ENCODE measurements at places on chromosomes 5 and 9. TPM values are rescaled to one million over a fixed set of nuclear protein-coding genes. Genes with fewer than 3 reads are reported as not detected.

DNA sequence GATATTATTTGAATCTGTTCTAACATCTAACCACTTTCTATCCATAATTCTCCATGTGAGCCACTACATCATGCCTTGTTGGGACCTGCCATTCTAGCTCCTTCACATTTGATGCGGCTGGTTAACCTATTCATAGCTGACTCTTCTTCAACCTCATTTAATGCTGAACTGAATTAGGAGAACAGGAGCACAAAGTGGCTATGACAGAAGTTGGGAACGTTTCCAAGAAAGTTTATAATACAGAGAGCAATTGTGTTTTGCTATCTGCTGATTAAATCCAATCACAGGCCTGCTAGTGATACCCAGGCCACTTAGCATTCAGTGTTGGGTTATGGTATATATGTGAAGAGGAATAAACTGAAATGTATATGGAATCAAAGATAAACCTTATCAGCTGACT lies 440.3 kb downstream of the PTPRD start:
- DNase-seq = no peak

DNA sequence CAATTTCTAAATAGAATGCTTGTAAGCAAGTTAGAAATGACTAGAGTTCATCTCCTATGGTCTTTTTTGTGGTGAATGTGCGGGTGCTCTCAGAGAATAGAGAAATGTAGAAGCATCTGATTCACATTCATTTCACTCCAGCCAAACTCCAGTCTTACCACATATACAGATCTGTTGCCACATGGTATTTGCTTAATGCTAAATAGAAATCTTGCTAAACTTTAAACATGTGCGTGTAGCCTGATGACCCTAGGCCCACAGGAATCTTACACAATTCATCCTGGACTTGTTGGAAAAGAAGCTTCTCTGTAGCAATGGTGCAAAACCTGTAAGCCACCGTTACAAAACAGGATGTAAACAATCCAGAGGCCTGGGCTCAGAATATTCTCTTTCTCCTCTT lies 135.2 kb downstream of the PCSK1 start:
- DNase-seq = no peak

DNA sequence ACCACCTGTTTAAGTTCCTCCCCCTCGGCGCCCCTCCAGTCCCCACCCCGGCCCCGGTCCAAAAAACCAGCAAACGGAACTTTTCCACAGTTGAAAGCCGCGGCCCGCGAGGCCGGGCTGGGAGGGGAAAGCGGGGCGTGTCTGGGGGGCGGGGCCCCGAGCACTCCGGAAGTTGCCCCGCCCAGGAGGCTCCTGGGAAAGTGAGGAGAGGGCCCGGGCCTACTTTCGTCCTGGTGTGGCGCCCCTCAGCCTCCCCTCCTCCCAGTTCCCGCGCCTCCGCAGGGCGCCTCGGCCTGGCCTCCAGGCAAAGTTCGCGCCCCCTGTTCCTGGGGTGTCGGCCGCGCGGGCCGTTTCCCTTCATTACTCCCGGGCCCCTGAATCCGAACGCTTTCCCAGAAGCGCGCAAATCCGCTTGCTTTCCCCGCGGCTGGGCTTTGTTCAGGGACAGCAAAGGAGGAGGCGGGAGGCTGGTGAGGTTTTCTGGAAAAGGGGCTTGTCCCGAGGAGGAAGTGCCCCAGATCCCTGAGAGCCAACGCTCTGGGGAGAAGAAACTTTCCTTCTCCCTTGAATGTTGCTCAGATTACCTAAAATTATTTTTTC lies 4.5 kb upstream of the DMRT3 start:
- no peak for DNase-seq

- DNase-seq = no peak
Observed at GRCh38 chr9:13899924-13900323, 414.0 kb downstream of the NFIB start.

DNA sequence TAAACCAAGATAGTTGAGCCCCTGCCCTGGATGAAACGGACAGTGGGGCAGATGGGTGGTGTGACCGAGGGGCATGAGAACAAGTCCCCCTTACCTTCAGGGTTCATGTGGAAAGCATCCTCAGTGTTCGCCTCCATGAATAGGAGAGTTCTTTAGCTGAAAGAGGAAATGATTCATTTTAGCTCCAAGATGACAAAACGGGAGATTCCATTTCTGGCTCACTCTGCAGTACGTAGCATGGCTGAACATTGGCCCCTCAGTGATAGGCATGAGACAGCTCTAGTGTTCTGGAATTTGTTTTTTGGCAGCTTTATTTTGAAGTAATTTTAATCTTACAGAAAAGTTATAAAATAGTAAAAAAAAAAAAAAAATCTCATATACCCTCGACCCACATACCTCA lies 70.2 kb upstream of the AGXT2 start:
- no peak for DNase-seq

- no peak for DNase-seq
Observed at GRCh38 chr5:88734191-88734640, 148.8 kb downstream of the MEF2C start.

Gene PCDHGA10
- total RNA-seq = 5.0 TPM

Gene SLC28A3
- total RNA-seq = 22.3 TPM

DNA sequence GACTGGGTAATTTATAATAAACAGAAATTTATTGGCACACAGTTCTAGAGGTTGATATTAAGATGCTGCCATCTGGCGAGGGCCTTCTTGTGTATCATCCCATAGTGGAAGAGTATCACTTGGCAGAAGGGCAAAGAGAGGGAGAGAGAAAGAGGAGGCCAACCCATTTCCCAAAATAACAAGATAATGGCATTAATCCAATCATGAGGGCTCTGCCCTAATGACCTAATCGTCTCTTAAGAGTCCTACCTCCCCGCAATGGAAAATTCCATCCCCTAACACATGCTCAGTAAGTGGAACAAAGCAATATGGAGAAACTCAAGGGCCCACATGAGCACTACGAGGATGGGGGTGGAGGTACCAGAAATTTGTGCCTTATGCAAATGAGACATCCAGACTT lies 17.6 kb upstream of the VDAC1 start:
- no peak for DNase-seq

Gene ORM2
- total RNA-seq = not detected

Gene ACTBL2
- not detected for total RNA-seq

Gene ARL14EPL
- total RNA-seq = not detected

Gene DIMT1
- total RNA-seq = 5.2 TPM

DNA sequence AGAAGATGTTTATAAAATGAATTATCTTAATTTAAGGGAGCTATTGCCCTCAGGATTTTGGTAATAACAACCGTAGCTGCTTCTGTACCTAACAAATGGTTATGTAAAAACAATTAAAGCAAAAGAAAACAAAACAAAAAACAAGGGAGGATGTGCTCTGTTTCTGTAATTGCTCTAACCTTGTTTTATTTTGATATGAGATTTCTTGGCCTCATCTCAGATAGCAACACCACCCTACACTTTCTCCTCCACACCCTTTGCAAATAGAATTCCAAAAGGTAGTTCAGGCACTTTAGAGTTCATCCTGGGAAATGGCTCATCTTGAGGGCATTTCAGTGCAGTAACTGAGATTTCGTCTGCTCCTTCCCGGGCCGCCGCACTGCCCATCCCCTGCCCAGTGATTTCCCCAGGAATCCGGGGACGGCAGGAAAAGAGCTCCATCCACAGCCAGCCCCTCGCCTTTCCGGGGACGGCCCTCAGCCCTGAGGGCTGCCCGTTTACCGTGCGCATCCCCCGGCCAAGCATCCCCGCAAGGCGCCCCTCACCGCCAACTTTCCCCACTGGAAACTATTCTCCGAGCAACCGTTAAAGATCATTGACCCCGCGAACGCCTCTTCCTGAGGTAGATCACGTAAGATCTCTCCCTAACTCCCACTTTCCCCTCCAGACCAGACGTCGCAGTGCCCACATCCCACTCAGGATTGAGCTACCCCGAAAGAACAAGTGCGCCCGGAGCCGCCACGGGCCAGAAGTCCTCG lies 1.2 kb downstream of the FNBP1 start:
- DNase-seq = no peak

DNA sequence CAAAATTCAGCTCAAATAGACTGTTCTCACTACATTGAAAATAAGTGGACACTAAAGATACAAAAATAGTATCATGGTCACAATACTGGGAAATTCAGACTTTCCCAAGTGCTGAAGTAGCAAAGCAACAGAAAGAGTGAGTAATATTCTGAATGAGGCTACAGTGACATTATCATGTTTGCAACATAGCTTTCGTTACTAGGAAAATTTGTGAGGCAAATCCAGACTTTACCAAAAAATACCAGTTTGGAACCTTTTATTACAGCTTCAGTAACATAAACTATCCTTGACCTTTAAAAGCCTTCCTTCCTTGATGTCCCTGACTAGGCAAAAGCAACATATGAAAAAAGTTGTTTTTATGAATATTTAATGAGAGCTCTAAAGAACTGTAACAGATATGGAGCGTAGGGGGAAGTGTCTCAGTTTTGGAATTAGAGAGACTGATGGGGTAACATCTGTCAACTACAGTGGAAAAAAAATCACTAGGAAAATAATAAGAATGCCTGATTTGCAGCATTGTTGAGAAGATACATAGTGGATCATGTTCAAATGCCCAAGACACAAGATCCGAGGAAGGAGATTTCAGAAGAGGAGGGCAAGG lies 312.9 kb downstream of the ADGRV1 start:
- DNase-seq = no peak

Gene BNC2
- 45.4 TPM for total RNA-seq

Gene ARRDC1
- total RNA-seq = 135 TPM

GRCh38 chr9:133349965-133350616 lies 2.1 kb downstream of the RPL7A start:
- no peak for DNase-seq

DNA sequence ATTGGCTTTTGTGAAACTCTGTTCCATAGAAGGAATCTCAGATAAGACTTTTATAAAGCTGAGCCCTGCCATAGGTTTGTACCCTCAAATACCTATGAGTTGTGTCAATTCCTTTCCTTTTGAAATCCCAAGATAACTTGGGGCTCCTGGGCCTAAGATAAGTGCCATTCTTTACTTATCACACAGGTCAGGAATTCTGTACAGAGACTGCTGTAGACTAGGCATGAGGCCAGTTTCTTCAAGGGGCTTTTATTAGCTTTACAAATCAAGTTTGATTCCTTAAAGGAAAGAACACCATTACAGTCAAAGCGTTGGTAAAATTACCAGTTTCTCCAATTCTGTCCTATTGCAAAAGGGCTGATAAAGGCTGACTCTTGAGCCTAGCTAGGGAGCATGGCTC lies 39.2 kb downstream of the SHC3 start:
- DNase-seq = no peak

- DNase-seq = no peak
Observed at GRCh38 chr9:97633859-97634490, 354 bp downstream of the NCBP1 start.

- DNase-seq = no peak
Observed at GRCh38 chr5:178108966-178109365, 4.4 kb upstream of the N4BP3 start.

Gene CTSL
- total RNA-seq = 20.6 TPM

- no peak for DNase-seq
Observed at GRCh38 chr9:123684393-123685149, 245.4 kb downstream of the DENND1A start.

DNA sequence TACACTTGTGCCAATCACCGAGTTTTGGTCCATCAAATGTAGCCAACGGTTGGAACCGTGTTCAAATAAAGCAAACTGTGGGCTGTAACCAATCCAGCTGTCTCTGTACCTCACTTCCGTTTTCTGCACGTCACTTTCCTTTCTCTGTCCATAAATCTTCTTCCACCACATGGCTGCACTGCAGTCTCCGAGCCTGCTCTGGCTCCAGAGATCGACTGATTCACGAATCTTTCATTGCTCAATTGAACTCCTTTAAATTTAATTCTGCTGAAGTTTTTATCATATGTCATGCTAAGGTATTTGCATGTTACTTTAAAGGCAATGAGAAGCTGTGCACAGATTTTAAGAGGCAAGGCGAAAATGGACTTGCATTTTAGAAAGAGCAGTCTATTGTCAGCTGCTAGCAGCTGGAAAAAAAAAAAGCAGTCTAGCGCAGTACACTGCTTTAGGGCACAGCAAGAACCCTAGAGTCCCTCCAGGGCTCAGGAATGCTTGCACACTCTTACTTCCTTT lies 13.2 kb downstream of the TTC39B start:
- DNase-seq = no peak

GRCh38 chr5:32990593-32991420 lies 279.7 kb downstream of the NPR3 start:
- DNase-seq = no peak

GRCh38 chr5:35671541-35672295 lies 54.1 kb downstream of the SPEF2 start:
- DNase-seq = no peak

DNA sequence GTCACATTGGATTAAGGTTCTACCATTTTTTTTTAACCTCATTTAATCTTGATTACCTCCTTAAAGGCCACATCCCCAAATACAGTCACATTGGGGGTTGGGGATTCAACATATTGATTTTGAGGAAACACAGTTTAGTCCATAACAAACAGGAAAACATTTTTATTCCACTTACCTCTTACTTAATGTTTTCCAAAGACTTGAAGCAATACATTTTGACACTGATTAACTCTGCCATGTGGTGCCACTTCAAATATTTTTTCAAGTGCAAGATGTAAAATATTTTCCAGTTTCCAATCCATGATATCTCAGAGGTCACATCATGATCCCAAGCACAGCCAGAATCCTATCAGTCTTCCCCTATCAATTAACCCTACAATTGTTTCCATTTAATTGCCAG lies 548.0 kb downstream of the CSNK1G3 start:
- no peak for DNase-seq

DNA sequence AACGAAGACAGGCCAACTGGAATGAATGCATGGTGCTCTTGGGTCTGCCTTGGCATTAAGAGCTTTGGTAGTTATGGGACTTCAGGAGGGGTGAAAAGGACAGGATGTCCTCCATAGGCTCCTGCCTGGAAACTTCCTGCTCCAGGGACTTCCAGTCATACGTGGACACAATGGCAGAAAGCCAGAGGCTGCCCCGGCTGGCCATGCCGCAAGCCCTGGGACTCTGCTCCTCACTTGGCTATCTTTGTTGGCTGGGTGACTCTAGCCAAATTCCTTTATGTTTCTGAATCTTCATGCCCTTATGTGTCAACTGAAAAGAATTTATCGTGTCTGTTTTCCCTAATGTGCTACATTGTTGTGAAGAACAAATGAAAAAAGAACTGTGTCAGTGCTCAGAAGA lies 136.9 kb downstream of the SIL1 start:
- no peak for DNase-seq

DNA sequence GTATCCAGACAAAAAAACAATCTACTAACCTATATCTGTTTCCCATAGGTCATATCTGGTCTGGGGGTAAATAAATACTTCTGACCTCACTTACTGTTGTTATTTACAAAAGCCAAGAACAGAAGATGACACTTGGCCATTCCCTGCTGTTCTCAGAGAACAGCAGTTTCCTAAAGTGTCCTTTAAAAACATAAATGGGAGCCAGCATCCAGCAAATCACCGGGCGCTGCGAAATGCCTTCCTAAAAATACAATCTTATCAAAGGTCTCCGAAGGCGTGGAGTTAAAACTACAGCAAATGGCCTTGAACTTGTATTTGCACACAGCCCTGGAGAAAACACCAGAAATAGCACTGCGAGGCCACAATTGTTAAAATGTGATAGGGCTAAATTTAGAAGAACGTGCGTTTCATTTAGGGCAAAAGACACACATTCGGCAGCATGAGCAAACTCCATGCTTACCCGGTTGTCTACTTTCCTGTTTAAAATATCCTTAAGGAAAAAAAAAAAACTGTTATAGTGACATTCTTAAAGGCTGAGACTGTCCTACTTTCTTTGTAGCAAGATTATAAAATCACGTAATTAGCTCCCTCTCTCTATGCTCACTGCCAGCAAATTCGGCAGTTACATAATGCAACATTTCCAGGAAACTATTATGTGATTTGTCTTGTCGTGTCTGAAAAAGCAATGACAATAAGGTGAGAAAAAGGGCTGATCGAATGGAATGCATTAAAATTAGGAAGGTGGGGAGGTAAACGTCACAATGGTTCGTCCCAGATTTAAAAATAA lies 1.5 kb downstream of the NFIL3 start:
- DNase-seq = no peak
